Astrocyte (in vitro differentiated cells and primary cell): ENCODE measurements at places on chromosomes 16 and 17. TPM values are rescaled to one million over a fixed set of nuclear protein-coding genes. Genes with fewer than 3 reads are reported as not detected.

NFAT5 gene
- total RNA-seq: 79.1 and 96.2 TPM in 2 replicates

CLEC3A gene
- not detected in 2 replicates for total RNA-seq

EPN2 gene
- total RNA-seq: 40.5 and 48.7 TPM in 2 replicates

DNA sequence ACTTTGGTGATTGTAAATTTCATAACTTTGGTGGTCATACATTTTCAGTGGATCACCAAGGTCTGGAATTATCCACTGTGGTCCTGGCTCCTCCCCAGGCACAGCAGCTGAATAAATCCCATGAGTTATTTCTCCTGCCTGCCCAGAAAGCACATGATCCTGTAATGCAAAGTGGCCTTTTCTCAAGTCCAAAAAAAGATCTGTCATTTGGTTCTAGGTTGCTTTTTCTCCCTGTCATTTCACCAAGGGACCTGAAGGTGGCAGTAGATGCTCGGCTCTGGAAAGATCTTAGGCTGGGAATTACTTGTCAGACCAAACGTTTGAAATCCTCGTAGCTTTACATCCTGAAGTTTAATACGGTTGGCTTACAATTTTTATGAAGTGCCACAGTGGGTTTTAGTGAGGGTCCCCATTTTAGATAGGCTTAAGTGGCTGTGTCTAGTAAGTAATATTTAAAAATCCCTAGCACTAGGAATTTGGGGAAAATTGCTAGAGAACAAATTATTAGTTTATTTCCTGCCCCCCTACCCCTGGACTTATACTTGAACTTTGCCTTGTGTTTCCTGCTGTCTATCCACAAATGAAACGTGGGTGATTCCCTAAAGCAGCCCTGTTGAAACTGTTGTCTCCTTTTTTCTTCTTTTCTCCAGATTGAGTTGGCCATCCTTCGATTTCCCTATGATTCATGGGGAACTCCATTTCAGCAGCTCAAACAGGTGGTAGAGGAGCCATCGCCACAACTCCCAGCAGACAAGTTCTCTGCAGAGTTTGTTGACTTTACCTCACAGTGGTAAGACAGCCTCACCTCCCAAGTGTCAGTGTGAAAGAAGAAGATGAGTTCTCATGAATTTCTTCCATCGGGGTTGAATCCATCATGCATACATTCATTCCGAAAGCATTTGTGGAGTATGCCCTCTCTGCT lies 111.7 kb downstream of the MAP2K6 start:
- no peak overlapping the region for H3K27ac ChIP-seq
- peak; percentile 26 for DNase-seq
- no peak overlapping the region for H3K4me3 ChIP-seq
- no peaks in the 10 kb centered on the region for H3K27me3 ChIP-seq

DNA sequence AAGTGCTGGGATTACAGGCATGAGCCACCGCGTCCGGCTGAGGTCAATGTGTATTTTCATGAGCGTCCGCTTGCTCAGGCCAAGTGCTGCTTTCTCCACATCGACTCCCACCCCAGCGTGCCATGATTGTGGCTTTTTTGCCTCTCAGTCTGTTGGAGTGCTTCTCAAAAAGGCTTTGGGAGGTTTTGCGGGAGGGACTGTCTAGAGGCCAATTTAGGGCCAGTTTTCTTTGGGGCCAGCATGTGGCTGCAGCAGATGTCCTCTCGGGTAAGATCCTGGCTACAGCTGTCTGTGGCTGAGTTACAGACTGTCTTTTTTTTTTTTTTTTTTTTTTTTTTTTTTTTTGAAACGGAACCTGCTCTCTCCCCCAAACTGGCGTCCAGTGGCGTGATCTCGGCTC lies 6.5 kb downstream of the C16orf90 start:
- no peak overlapping the region for H3K4me3 ChIP-seq
- H3K4me1 ChIP-seq: no peaks in the 10 kb centered on the region
- DNase-seq: no peak
- H3K27me3 ChIP-seq: no peaks in the 10 kb centered on the region
- no peak overlapping the region for H3K27ac ChIP-seq
- H3K36me3 ChIP-seq: no peaks in the 10 kb centered on the region

- no peaks in the 10 kb centered on the region for H3K36me3 ChIP-seq
- no peak overlapping the region for H3K27ac ChIP-seq
- no peaks in the 10 kb centered on the region for H3K4me1 ChIP-seq
- no peaks in the 10 kb centered on the region for H3K27me3 ChIP-seq
- DNase-seq: no peak
Measured at GRCh38 chr16:35134471-35134870, 1675.1 kb downstream of the TP53TG3F start.

DNA sequence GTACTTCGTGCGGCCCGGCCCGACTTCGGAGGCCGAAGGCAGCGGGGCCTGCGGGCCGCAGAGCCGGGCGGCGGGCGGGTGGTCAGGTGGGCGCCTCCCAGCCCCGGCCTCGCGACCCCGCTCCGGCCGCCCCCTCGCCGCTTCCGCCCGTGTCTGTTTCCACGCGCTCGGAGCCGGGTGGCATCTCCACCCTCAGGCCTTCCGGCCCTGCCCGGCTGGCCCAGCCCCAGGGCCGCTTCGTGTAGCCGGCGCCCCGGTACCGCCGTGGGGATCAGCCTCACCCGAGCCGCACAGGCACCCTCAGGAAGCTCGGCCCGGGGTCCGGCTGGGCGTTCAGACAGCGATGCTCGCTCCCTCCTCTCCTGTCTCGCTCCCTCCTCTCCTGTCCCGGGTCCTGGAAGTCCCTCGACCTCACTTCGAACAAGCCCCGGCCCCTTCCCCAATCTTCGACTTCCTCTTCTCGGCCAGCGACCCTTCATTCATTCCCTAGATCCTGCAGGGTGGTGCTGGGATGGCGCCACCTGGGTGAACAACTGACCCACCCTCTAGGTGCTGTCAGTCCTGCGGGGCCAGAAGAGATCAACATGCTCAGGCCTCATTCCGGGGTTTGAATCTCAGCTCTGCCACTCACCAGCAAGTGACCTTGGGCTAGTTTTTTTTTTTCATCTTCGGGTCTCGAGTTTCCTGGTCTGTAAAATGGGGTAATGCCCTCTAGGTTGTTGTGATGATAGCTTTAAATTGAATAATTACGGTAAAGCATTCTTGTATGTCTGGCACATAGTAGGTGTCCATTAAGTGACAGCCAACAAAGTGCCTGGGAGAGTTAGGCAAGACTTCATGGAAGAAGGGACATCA lies 610 bp downstream of the VPS4A start:
- H3K36me3 ChIP-seq: peaks cover 12% of the 10 kb centered on the region
- H3K4me1 ChIP-seq: peaks cover 15% of the 10 kb centered on the region
- H3K4me3 ChIP-seq: peak overlapping the region; percentile 88
- no peak for DNase-seq
- H3K27ac ChIP-seq: peak overlapping the region; percentile 75

DNA sequence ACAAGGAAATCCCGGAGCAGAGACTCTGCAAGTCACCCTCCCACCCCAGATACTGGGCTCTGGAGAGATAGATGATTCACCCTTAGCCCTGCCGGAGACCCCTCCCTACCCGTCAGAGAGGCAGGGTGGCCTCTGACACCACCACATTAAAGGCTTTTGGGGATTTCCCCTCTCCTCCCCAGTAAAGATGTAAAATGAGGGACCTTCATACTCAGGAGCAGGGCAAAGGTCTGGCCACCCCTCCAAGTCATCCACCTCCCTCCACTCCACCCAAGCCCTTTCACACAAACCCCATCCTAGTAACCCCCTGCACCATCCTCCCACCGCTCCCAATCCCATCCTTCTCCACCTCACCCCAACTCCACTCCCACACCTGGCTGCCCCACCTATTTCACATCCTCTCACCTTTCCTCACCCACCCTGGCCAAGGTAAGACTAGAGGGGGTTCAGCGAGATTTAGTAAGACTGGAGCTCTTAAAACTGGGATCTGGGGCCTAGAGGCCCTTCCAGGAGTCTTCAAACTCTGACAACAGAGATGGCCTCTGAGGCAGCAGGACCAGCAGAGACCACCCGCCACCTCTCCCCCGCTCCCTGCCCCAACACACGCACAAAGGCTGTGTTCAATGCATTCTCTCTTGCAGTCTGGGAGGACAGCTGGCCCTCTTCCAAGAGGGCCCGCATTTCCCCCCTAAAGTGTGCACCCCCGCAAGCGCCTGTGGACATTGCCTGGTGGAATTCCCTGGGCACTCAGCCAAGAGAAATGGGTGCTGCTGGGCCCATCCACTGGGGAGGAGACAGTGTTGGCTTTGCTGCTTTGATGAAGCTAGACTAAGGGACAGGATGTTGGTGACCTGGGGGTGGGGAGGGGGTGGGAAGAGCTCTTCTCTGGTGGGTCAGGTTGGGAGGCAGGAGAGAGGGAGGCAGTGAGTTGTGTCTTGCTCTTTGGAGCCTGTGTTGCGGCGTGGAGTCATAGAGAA lies 1.1 kb downstream of the ABAT start:
- DNase-seq: no peak
- H3K36me3 ChIP-seq: no peaks in the 10 kb centered on the region
- H3K27ac ChIP-seq: no peak overlapping the region
- peaks cover 33% of the 10 kb centered on the region for H3K4me1 ChIP-seq
- peak overlapping the region; percentile 74 for H3K4me3 ChIP-seq
- no peaks in the 10 kb centered on the region for H3K27me3 ChIP-seq

DNA sequence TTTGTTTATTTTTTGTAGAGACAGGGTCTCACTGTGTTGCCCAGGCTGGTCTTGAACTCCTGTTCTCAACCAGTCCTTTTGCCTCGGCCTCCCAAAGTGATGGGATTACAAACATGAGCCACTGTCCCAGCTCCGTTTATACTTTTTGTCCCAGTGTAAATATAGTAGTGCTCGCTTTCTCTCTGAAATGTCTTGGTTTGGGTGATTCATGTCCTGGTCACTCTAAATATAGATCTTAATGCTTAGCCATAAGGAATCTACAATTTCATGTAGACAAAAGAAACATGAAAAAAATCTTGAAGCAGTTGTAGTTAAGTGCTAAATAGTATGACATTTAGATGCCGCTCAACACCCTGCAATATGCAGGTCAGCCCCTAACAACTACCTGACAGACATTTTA lies 126.9 kb downstream of the KATNIP start:
- H3K4me3 ChIP-seq: peak overlapping the region; percentile 26
- DNase-seq: peak; percentile 61
- peaks cover 17% of the 10 kb centered on the region for H3K4me1 ChIP-seq
- H3K27ac ChIP-seq: peak overlapping the region; percentile 84
- peaks cover 2% of the 10 kb centered on the region for H3K36me3 ChIP-seq
- no peaks in the 10 kb centered on the region for H3K27me3 ChIP-seq

DNA sequence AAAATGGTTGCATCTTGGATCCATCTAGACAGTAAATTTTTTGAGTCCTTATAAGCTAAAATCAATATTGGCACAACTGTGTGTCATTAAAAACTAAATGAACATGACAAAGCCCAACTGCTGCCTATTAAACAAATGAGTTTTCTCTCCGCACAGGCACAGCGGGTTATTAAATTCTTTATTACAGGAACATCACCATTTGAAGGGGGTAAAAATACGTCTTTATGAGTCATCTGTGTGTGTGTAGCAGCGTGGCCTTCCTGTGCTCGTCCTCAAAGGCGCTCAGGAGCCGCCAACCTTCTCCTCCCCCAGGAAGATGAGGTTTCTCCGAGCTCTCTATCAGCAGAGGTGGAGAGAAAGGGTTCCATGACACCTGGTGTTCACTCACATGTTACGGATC lies 62.6 kb upstream of the SDK2 start:
- DNase-seq: no peak
- H3K36me3 ChIP-seq: no peaks in the 10 kb centered on the region
- H3K4me3 ChIP-seq: no peak overlapping the region
- no peak overlapping the region for H3K27ac ChIP-seq
- H3K27me3 ChIP-seq: peaks cover 2% of the 10 kb centered on the region

GRCh38 chr17:44850612-44851011 lies 2.9 kb downstream of the HIGD1B start:
- DNase-seq: no peak
- no peak overlapping the region for H3K27ac ChIP-seq
- H3K4me3 ChIP-seq: no peak overlapping the region
- H3K4me1 ChIP-seq: no peaks in the 10 kb centered on the region
- no peaks in the 10 kb centered on the region for H3K27me3 ChIP-seq

DNA sequence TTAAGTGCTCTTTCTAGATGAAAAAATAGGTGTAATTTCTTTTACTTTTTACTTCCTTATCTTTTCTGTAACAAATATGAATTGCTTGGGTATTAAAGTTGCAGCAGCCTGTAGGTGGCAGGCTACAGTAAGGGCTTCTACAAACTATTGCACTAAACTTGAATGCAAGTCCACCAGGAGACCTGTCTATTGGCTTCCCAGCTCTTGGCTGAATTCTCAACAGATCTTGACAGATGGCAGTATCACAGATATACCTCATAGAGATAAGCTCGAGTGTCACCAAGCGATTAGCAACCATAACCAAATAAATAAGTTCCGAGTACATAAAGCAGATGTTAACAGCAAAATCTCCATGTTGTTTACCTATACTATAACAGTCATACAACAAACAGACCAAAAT lies 5.9 kb downstream of the BBS2 start:
- no peaks in the 10 kb centered on the region for H3K27me3 ChIP-seq
- no peaks in the 10 kb centered on the region for H3K4me1 ChIP-seq
- no peak overlapping the region for H3K27ac ChIP-seq
- no peak overlapping the region for H3K4me3 ChIP-seq

- peak; percentile 24 for DNase-seq
- no peaks in the 10 kb centered on the region for H3K36me3 ChIP-seq
- H3K27ac ChIP-seq: no peak overlapping the region
- no peaks in the 10 kb centered on the region for H3K4me1 ChIP-seq
Measured at GRCh38 chr17:67605256-67605912, 112.4 kb upstream of the NOL11 start.

DNA sequence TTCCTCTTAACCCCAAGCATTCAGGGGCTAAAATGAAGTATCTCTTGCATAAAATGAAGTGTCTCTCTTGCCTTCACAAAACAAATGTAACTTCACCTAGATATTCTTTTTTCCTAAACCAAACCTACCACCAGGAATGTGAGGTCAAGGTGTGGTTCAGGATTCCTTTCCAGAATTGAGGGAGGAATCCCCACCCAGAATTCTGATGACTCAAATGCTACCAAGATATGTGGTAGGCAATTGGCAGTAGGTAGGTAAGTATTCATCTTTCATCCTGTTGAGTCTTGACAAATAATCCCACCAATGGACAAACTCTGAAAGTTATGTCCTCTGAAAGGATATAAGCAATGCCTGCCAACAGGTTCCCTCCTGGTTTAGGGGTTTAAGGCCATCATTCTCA lies 26.2 kb downstream of the TRIM16 start:
- no peaks in the 10 kb centered on the region for H3K36me3 ChIP-seq
- H3K4me1 ChIP-seq: peaks cover 15% of the 10 kb centered on the region
- H3K27me3 ChIP-seq: no peaks in the 10 kb centered on the region

GRCh38 chr16:80300876-80301275 lies 239.9 kb upstream of the DYNLRB2 start:
- peak; percentile 83 for DNase-seq
- no peaks in the 10 kb centered on the region for H3K27me3 ChIP-seq
- H3K4me1 ChIP-seq: peaks cover 32% of the 10 kb centered on the region
- no peak overlapping the region for H3K4me3 ChIP-seq
- H3K36me3 ChIP-seq: no peaks in the 10 kb centered on the region
- peak overlapping the region; percentile 53 for H3K27ac ChIP-seq
